ENCODE measurements at places on chromosomes 2 and 18.

DNA sequence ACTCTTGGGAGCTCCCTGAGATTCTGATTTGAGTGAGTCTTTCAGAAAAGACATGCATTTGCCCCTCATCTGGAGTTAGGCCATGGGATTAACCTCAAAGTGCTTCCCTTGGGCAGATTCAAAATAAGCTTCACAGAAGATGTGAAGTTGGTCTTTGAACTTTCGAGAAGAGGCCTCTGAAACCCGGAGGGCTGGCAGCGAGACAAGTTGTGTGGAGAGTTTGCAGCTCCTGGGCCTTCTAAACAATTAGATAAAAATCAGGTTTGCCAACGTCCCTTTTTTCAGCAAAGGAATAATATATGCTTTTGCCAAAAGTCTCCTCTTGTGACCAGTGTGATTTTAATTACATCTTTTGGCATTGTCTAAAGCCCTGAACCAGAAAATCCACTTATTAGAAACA is 489.7 kb downstream of the SOX11 start:
- DNase-seq: no peak

DNA sequence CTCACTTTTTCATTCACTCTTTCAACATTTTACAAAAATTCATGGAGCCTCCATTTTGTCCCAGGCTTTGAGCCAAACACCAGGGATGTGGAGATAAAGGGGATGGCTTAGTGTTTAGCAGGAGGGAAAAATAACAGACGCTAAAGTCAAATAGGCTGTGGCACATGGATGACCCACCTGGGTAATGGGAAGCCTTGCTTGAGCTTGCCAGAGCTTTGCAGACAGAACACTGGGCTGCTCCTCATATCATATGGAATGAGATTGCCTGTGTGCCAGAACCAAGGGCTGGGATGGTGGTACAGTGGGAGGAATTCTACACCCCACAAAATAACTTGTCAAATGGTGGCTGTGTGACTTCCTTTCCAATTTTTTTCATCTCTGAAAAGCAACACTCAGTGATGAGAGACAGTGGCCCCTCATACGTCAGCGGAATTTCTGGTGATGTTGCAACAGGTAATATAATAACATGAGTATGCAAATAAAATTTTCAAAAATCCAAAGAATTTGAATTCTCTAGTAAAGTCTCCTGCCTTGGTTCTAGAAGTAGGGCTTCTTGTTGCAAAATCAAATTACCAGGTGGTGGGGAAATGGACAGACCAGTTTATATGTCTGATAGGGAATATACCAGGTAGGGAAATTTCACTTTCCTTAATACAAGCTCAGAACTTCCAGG is 252.9 kb downstream of the CLIP4 start:
- no peak for DNase-seq

- no peak for DNase-seq
Observed at GRCh38 chr2:141162314-141162713, 968.5 kb downstream of the LRP1B start.

- no peak for DNase-seq
Observed at GRCh38 chr2:36680012-36680411, 16.5 kb upstream of the VIT start.

GRCh38 chr2:20592106-20593071 is 58.5 kb downstream of the HS1BP3 start:
- DNase-seq: no peak

GRCh38 chr2:111164078-111164477 is 43.4 kb downstream of the BCL2L11 start:
- no peak for DNase-seq

DNA sequence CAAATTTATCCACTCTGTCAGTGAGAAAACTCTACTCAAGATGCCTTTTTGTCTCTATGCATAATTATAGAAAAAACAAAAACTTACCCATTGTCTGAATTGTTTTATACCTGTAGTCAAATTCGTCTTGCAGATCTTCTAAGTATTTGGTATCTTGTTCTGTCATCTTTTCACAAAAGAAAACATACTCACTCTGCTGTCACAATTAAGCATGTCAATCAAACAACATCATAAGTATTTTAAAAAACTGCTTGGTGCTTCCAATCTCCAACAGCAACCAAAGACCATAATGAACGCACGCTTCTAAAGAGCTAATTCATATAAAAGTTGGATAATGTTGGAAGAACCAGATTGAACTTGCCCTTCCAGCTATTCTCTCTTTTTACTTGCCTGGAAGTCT is 55.6 kb upstream of the STAT1 start:
- no peak for DNase-seq

- DNase-seq: no peak
Observed at GRCh38 chr2:120470041-120470965, 124.4 kb downstream of the INHBB start.

DNA sequence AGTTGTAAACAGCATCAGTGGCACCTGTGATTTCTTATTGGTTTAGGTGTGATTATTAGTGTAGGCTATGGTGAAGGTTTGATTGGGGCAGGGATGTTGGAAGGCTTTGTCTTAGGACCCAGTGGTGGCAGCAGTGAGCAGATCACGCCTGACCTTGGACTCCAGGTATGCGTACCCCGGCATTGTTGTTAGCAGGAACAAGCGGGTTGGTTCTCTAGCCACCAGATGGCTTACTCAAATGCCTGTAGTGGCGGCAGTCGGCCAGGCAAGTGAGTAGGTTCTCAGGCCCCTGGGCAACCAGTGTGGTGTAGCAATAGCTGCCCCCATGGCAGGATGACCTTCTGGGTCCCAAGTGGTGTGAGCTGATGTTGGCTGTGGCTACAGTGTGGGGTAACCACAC is 558.3 kb downstream of the KCNJ3 start:
- no peak for DNase-seq

DNA sequence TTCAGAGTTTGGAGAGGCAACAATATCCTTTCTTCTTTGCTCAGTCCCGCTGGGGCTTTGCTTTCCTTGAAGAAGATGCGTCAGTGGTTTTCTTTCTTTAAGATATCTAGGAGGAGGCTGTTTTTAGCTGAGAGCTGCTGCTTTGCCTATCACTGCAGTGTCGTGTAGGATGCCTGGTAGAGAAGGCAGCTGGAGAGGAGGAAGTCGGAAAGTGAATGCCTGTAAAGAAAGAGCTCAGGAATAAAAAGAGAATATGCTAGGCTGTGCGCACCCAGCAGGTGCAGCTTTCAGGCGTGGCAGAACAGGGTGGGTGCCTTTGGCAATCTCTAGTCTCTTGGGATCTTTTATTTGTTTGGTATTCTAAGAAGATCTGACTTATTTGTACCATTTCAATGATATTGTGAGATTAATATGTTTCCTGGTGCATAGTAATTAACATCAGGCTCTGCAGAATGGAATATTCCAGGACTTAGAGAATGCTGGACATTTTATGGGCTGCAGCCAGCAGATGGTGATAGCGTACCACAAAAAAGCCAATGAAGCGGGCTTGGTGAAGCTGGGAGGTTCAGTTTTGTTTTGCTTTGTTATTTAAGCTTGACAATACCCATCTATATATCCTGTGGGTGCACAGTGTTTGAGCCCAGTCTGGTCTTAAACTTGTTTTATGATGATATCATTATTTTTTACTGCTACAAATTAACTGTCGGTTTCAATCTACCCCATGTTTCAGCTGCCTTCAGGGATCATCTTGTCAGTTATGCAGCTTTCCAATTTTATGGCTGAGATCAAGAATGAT is 34.9 kb downstream of the CAVIN2 start:
- DNase-seq: peak; percentile 24

- DNase-seq: no peak
Observed at GRCh38 chr2:49971453-49971852, 817.1 kb upstream of the FSHR start.

DNA sequence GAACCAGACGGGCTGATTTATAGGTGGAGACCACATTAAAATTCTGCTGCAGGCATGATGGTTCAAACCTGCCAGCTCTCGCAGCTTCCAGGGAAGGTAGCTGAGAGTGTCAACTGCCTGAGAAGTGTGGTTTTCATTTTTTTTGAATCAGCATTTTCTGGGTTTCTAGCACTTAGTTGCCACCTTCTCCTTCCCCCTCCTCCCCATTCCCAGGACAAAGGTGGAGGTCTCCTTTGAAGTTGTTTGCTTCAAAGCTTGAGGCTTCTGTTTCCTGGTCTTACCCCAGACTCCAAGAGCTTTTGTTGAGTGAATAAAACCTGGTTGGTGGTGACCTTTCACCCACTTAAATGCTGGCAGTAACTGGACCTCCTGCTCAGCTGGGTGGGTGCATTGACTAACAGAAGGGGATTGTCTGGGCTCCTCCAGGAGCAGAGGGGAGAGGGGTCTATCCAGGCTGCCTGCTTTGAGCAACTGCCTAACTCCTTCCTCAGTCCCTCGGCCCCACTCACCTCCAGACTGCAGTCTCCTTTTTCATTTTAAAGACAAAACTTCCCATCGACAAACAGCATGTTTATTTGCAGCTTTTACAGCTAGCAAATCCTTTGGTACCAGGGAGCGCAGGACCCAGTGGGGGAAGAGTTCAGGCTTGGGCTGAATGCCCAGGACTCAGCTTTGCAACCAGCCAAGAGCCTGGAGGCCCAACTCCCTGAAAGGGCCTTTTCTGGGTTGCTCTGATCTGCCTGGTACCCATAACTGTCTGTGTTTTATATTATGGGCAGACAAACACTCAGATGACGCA is 3.5 kb downstream of the RHOB start:
- peak; percentile 12 for DNase-seq

DNA sequence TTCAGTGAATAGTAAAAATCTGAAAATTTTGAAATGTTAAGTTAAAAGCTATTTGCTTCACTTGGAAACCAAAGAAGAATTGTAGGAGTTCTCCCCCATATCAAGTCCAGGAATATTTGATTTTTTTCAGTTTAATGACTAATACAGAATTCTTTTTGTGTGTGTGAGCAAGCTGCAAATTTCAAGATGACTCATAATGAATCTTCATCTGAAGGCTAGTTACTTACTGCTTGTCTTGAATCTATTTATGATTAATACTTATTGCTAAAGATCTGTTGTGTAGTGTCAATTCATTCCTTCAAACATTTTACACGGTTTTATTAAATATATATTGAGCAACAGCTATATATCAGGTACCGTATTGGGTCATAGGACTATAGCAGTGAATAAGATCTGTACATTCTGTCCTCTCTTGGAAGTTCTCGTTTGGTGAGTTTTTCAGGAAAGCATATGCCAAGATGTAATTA is 47.8 kb upstream of the CAVIN2 start:
- no peak for DNase-seq

GRCh38 chr2:26534098-26534864 is 56.4 kb upstream of the OTOF start:
- DNase-seq: no peak

- DNase-seq: peak; percentile 20
Observed at GRCh38 chr2:12430407-12431133, 286.2 kb upstream of the TRIB2 start.

DNA sequence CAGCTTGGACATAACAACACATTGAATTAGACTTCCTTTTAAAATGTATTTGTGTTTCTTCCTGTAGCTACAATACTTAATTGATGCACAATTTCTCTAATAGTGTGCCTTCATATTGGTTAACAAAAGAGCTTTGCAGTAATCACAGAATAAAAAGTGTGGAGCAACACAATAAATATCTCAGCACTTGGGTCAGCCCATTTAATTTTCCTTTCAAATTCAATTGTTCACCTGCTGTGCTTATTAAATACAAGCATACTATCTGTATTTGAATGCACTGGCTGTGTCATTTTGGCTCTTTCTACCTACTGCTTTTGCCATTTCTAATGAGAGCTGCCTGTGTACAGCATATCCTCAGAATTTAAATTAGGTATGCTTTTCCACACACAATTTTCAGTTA is 1641.3 kb upstream of the SLC39A10 start:
- no peak for DNase-seq

GRCh38 chr2:236676136-236676873 is 106.7 kb downstream of the ACKR3 start:
- no peak for DNase-seq

- peak; percentile 58 for DNase-seq
Observed at GRCh38 chr2:42663106-42663780, 94.8 kb downstream of the MTA3 start.

DNA sequence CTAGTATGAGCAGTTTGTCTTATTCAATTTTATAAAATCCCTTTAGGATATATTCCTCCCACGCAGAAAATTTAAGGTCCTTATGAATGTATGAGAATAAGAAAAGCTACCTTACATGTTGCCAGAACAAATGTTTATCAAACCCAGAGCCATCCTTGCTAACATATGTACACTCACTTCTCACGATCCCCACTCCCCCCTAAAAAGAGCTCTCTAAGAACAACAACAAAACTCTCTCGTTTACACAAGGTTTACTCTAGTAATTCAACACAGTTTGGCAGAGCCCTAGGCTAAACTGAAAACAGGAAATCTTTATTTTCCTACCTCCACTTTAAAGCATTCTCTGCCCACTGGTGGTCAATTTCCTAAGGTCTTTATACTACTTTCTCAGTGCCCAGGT is 504.9 kb downstream of the ZEB2 start:
- no peak for DNase-seq

GRCh38 chr2:135651717-135652116 is 89.9 kb upstream of the UBXN4 start:
- DNase-seq: no peak

GRCh38 chr2:9236867-9237266 is 30.3 kb downstream of the ASAP2 start:
- DNase-seq: no peak

GRCh38 chr2:144137705-144138428 is 382.1 kb downstream of the ZEB2 start:
- DNase-seq: no peak

DNA sequence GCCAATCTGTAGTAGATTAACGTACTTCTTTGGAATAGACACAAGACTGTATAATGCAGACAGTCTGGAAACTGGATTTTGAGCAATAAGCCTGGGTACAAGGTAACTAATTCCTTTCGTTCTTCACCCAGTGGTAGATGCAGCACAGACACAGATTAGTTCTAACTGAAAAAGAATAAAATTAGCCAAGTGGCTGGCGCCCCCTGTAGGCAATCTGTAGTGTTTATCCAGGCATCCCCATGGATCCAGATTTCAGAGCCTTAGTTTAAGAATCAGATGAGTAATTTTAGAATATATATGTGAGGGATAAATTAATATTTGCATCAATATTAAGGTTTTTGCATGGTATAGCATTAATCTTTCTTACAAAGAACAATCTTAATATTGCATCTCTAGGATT is 563.9 kb downstream of the DCC start:
- no peak for DNase-seq
